ENCODE measurements at places on chromosomes 13 and 19.
A peak's percentile ranks its signal among the peaks of the same experiment; 100 is the strongest.

DNA sequence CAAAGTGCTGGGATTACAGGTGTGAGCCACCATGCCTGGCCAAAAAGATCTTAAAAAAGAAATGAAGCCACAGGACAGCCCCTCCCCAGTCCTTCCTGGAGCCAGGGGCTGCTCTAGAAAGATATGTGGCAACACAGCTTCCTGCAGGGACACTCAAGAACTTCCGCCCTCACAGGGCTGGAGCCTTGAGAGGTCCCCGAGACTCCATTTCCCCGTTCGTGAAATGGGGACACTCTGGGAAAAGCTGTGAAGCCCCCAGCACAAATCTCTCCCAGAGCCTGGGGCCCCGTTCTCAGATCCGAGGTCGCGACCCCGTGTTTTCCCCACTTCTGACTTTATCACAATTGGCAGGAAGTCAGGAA lies 2.5 kb upstream of the GPX4 start:
- DNase-seq = no peak

- no peak for DNase-seq
Observed at GRCh38 chr13:26531742-26532141, 25.7 kb upstream of the WASF3 start.

GRCh38 chr13:111539252-111539651 lies 218.8 kb downstream of the TEX29 start:
- no peak for DNase-seq

GRCh38 chr19:49567861-49568441 lies 12.4 kb downstream of the NOSIP start:
- DNase-seq = peak; percentile 54

All from activated CD4-positive, alpha-beta T cell treated with anti-CD3 and anti-CD28 coated beads for 1 hour (primary cell).